ENCODE measurements at places on chromosomes 6 and 20. TPM values are rescaled to one million over a fixed set of nuclear protein-coding genes. Genes with fewer than 3 reads are reported as not detected.

GRCh38 chr20:34736106-34736735 is 32.1 kb downstream of the TP53INP2 start:
- no peak for DNase-seq

DNA sequence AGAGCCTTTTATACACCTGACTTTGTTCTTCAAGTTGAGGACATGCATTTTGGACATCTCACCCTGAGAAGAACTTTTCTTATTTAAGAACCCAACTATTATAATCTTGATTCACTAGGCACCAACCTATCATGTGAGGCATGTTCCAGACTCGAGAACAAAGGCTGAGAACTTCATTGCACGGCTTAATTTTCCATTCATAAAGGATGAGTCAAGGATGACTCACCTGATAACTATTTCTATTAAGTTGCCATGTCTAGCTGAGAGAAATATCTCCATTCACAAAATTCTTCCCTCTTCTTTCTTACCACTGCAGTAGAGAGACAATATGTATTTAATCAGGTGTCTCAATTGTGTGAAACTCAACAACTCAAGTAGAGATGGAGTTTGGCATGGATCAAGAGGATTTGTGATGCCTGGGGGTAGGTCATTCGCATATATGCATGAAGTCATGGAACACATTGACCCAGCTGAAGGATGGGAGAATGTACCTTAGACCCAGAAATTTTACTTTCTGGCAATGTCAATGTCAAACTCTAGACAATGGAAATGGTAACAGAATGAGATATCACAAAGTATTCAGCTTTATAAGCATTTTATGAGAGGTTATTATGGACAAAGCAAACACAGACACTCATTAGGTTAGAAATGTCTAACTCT is 208.7 kb upstream of the PRND start:
- DNase-seq, result peak; percentile 95

DNA sequence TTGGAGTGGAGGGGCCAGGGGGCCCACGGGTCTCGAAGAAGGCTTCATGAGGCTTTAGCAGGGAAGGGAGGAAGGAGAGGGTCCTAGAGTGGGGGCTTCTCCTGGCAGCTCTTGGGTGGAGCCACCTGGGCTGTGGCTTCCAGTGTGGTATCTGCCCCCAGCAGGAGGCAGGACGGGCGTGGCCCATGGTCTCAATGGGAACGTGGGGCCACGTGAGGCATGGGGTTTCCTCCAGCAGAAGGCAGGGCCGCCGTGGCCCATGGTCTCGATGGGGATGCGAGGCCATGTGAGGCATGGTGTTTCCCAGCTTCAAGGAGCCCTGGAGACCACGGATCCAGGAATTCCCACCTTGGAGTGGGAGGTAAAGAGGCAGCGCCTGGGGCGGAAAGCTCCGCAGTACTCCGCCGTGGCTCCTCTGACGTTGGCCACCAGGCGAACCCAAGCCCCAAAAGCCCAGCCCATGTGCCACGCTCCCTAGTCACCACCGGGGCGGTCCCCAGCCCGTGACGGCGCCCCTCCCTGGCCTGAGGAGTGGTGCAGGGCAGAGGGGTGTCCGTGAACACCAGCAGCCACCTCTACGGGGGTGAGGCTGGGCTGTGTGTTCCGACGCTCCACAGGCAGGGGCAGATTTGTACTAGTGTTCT is 62.0 kb upstream of the GATA5 start:
- no peak for DNase-seq

DNA sequence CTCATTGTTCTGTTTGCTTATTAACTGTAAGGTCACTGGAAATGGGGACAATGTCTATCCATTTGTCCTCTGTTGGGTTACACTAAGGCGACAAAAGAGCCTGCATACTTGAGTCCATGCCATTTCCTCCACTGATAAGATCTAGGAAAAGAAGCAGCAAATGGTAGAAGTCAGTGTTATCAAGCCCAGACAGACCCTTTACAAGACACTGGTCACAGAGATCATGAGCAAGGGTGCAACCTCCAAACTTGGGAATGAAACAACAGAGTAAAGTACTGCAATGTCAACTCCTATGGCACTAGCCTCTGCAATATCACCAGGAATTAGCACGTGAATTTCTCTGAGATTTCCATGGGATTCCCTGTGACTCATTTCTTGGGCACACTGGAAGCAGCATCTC is 126.9 kb downstream of the ID4 start:
- no peak for DNase-seq

DNA sequence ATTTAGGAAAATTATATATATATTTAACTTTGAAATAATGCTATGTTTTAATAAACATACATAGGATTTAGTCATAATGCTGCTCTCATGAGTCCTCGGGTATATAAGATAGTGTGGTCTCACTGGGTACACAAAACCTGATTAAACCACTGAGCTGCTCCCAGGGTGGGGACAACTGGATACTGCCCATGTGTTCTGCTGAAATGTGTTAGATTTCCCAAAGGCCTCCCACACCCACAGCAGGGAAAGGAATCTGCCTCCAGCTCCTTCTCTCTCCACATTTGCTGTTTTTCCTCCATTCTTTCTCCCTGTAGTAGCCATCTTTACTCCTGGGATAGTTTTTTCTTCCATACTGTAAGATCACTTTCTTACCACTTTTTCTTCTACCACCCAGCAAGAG is 69.2 kb upstream of the TRAF3IP2 start:
- no peak for DNase-seq

DNA sequence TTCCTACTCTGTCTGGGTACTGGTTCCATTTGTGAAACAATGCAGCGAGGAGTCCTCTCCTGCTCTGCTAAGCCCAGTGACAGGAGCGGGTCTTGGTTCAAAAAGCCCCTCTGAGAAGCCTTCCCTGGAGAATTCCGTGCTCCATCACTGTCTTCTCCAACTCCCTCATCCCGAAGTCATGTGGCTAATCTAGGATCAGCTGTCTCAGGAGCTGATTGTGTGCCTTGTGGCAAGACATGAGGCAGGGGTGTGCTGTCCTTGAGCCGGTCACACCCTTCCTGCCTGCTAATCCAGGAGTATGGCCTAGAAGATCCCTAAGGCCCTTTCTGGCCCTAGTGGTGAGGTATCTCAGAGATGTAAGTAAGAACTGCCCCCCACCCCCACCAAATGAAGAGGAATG is 72.0 kb downstream of the EFCAB8 start:
- DNase-seq, result no peak

- DNase-seq, result no peak
Observed at GRCh38 chr6:157298216-157298724, 25.0 kb downstream of the TMEM242 start.

DNA sequence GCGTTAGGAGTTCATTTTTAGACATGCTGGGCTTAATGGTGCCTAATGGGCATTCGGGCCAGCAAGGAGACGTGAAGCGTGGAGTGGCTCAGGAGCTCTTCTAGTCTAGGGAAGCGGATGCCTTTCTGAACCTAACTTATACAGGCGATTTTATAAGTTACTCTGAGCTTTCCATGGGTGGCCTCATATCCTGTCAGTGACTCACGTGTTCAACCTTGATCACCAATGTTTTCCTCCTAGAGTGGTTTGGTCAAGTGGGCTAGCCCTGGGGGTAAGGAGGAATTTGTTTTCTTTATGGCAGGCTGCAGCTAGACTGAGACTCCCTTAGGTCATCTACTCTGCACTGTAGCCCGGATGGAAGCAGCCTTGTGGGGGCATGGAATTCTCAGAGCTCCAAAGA is 52.1 kb downstream of the PLAGL1 start:
- no peak for DNase-seq

GRCh38 chr6:168264593-168265335 is 54.8 kb downstream of the DACT2 start:
- no peak for DNase-seq

DNA sequence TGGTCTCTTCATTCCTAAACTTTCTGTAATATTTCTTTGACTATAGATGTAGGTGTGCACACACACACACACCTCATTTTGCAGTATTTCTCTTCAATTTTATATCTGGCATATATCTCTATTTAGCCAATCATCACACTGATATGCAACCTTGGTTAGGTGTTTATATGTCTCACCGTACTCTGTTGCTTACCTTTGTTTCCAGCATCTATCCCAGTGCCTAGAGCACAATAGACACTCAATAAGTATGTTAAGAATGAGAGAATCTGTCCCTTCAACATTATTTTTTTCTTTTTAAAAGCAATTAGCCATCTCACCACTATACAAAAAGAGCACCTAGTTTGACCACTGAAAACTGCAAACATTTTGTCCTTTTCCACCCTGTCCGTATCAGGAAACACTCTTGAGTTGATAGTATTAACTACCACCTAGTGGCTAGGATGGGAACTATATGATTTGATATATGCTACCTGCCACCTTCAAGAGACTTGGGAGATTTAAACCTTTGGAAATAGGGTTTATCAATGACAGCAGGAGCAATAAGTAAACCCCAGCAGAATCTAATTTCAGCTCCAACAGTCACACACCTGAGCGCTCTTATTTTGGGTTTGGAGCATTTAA is 48.7 kb upstream of the RSPO3 start:
- peak; percentile 71 for DNase-seq

GRCh38 chr20:15760001-15760621 is 813.1 kb downstream of the KIF16B start:
- DNase-seq, result no peak

DNA sequence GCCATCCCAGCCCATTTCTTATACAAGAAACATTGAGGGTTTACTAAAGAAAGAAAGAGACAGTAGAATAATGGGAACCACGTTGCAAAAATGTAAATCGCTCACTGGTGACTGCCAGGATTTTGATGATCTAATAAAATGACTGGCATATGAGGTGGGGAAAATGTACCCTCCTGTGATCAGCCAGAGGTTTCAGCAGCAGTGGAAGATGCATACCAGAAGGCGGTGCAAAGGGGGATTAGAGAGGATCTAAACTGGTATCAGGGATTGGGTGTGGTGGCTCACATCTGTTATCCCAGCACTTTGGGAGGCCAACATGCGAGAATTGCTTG is 60.8 kb upstream of the DDR1 start:
- no peak for DNase-seq

DNA sequence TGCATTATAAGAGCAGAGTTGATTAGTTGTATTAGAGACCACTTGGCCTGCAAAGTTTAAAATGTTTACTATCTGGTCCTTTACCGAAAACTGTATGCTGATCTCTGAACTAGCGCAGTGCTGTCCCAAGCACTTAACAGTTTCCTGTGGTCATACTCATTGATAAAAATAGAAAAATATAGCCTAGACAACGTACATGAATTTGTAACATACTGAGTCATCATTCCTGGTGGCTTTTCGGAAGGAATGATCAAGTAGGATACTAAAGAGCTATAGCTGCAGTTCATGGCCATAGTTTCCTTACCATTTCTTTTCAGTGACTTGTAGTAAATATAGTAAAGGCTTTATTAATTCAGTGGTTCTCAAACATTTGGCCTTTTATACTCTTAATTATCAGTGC is 18.4 kb downstream of the TTK start:
- DNase-seq, result peak; percentile 78

DNA sequence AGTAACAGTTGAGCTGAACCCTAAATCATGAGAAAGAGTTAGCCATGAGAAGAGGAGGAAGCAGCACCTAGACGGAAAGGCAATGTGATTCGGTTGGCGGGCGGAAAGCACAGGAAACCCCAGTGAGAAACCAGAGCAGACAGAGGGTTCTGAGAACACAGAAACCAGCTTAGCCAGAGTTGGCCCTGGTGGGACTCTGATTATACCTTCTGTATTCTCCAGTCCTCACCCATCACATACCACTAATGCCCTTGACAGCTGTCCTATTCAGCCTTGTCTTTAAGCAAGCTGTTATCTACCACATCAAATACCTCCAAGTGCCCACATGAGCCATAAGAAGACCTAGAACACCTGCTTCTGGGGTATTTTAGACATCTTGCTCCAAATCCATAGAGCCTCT is 58.9 kb upstream of the LRRC1 start:
- no peak for DNase-seq

- DNase-seq, result peak; percentile 74
Observed at GRCh38 chr6:32439602-32440214, at the start of gene HLA-DRA. Gene HLA-DRA (plus strand): TSS chr6:32439887. CDS start chr6:32439951, 64 bp downstream.

GRCh38 chr20:43590036-43590391 is 723 bp upstream of the IFT52 start:
- peak; percentile 29 for DNase-seq

GRCh38 chr6:42009844-42010184 is 40.5 kb upstream of the TAF8 start:
- no peak for DNase-seq

DNA sequence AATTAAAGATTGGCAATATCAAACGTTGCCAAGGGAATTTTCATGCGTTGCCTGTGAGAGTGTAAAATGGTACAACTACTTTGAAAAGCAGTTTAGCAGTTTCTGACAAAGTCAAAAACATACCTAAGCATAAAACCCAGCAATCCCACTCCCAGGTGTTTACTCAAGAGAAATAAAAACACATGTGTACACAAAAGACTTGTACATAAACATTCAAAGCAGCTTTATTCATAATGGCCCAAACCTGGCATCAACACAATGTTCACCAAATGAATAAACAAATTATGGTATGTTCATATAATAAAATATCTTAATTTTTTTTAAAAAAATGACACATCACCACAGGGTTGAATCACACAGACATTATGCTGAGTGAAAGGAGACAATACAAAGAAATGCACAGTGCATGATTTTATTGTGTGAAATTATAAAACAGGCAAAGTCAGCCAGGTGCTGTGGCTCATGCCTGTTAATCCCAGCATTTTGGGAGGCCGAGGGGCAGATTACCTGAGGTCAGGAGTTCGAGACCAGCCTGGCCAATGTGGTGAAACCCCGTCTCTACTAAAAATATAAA is 240.4 kb upstream of the MARCKS start:
- DNase-seq, result no peak

GRCh38 chr20:11791835-11792567 is 125.7 kb upstream of the BTBD3 start:
- DNase-seq, result no peak

DNA sequence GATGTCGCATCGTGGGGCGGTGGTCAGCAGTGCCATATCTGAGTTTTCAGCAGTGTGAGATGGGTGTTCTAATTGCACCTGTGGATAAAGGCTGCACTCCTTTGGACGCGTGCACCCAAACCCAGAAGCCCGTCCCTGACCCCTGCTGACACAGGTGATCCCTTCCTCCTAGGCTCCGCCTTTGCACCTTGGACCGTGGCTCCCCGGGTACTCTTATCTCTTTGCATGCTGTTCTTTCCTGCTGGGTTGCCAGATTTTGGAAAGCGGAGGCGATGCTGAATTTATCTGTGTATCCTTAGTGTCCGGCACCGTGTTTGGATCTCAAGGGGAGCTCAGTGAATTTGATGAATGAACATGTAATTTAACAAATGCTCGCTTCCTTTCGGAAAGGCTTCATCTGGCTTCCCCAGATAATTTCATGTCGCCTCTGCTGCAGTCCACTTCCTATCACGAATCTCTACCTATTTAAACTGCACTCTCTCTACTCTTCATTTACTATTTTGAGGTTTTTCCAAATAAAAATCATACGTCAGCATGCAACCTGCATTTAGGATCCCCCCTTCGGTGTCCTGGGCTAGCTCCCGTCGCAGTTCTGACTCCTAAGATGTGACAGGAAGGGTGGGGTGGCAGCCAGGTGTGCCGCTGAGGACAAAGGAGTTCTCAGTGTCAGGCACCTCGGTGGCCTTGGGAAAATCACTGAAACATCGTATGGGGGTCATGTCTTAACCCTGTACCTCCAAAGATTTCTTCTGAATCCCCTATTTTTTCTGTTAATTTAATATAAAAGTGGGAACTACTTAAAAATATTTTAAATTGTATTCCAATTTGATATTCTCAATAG is 753 bp upstream of the PERP start:
- DNase-seq, result no peak

GRCh38 chr20:20289331-20289730 is 78.6 kb upstream of the INSM1 start:
- DNase-seq, result no peak

Gene SCRT2
- total RNA-seq, result not detected

Gene SMOC2
- not detected for total RNA-seq

Gene SLC24A3
- total RNA-seq, result not detected

Gene C6orf58
- total RNA-seq, result not detected

Gene PDE10A
- total RNA-seq, result 12.2 TPM

Gene RIPPLY2
- not detected for total RNA-seq

Gene DCDC2
- total RNA-seq, result 1.0 TPM

All from dermis blood vessel endothelial cell (primary cell).